NCI-H774 (cell line): ENCODE measurements at places on chromosomes 11 and 22.

- DNase-seq: no peak
These were observed 373.2 kb downstream of the DDX10 start for GRCh38 chr11:109037856-109038780.

- DNase-seq: no peak
These were observed 30.7 kb downstream of the ELFN2 start for GRCh38 chr22:37396488-37397084.

DNA sequence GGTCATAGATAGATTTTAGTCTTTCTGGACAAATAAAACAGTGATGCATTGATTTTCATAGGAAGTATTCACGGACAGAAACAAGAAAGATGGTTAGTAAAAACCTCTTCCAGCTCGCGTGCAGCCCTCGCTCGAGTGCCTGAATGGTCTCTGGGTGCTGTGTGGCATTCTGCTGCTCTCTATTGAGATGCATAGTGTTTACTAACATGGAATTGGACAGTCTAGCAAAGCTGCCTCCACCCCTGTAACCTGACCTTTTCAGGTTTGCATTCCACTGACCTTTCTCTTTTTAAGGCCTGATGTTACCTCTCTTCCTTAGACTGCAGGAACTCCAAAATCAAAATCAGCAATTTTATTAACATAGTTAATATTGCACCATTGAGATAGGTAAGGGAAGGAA lies 643.4 kb downstream of the JRKL start:
- DNase-seq: no peak

GRCh38 chr11:16936643-16937042 lies 77.6 kb downstream of the PLEKHA7 start:
- no peak for DNase-seq

- DNase-seq: no peak
These were observed 11.6 kb upstream of the GNAZ start for GRCh38 chr22:23058481-23059283.

DNA sequence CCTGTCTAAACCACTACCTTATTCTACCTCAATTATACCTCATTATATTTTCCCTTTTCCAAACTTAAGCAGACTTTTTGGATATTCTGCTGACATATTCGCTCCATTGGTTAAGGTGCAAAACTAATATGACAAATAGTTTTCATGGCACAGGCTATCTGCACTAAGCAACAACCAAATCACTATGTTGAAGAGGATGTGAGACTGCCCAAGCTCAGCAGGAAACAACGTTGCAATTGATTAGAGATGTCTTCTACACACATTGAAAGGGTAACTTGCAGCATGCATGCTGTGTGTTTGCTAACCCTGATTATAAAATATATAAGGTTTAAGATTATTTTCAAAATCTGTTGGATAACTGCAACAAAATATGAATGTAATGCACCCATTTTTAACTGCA lies 61.6 kb downstream of the STK33 start:
- no peak for DNase-seq

DNA sequence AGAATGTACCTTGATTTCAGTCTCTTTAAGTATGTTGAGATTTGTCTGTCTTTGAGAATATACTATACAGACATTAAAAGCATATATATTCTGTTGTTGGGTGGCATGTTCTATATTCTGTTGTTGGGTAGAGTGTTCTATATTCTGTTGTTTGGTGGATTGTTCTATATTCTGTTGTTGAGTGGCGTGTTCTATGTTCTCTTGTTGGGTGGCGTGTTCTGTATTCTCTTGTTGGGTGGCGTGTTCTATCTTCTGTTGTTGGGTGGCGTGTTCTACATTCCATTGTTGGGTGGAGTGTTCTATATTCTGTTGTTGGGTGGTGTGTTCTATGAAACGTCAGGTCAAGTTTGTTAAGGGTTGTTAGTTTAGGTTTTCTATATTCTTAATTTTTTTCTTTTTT lies 27.1 kb upstream of the CTTN start:
- DNase-seq: no peak
